Tibial nerve (tissue), 4 donors: ENCODE measurements at places on chromosomes 1 and 21. TPM values are rescaled to one million over a fixed set of nuclear protein-coding genes. Genes with fewer than 3 reads are reported as not detected.
A peak's percentile ranks its signal among the peaks of the same experiment; 100 is the strongest.

SMPDL3B gene
- not detected for total RNA-seq

DNA sequence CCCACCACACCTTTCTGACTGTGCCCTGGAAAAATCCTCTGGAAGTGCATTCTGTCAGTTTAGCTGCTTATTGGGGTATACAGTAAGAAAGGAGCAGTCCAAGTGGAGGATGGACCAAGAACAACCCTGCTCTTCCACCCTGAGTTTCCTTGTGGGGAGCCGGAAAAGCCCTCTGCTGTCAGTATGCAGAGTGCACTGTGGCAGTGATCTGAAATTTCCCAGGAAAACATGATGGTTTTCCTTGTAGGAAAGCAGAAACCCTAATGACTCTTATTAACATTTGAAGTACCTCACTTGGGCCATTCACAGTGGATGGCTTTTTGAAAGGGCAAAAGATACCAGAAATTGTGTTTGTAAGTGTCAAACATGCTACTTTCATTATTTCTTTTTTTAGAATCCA lies 20.5 kb downstream of the ELAVL4 start:
- H3K4me3 ChIP-seq, result no peak overlapping the region
- no peak overlapping the region for H3K27ac ChIP-seq
- DNase-seq, result no peak
- no peaks in the 10 kb centered on the region for H3K36me3 ChIP-seq
- no peaks in the 10 kb centered on the region for H3K27me3 ChIP-seq
- no peaks in the 10 kb centered on the region for H3K4me1 ChIP-seq

TTC39A gene
- total RNA-seq, result not detected

DNA sequence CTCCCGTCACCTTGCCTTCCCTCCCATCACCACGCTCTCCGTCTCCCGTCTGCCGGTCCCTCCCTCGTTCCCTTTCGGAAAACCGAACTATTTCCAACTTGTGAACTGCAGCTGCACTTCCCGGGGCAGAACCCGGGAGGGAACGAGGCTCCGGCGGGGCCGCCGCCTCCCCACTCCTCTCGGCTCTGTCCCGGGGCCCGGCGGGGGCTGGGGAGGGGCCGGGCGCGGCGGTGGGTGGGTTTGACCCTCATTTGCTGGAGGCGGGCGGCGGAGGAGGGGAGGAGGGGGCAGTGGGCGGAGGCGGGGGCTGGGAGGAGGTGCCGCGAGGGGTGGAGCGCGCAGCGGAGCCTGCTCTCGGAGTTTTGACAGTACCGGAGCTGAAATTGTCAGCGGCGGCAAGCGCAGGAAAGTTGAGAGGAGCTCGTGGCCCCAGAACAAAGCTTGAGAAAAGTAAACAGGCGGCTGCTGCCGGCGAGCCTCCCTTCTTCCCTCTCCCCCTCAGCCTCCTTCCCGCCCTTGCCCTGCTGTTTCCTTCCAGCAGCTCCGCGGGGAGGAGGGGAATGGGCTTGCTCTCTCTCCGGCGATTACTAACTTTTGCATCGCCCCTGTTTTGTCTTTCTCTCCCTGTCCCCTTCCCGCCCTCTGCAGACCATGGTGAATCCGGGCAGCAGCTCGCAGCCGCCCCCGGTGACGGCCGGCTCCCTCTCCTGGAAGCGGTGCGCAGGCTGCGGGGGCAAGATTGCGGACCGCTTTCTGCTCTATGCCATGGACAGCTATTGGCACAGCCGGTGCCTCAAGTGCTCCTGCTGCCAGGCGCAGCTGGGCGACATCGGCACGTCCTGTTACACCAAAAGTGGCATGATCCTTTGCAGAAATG lies 2.9 kb downstream of the LMO4 start:
- no peaks in the 10 kb centered on the region for H3K36me3 ChIP-seq
- no peaks in the 10 kb centered on the region for H3K4me1 ChIP-seq
- peak; percentile 75 for DNase-seq
- peak overlapping the region; percentile 85 for H3K4me3 ChIP-seq

GRCh38 chr21:29654855-29655254 lies 284.9 kb downstream of the GRIK1 start:
- DNase-seq, result no peak
- no peak overlapping the region for H3K27ac ChIP-seq
- H3K4me1 ChIP-seq, result no peaks in the 10 kb centered on the region
- H3K4me3 ChIP-seq, result no peak overlapping the region
- no peaks in the 10 kb centered on the region for H3K36me3 ChIP-seq

DNA sequence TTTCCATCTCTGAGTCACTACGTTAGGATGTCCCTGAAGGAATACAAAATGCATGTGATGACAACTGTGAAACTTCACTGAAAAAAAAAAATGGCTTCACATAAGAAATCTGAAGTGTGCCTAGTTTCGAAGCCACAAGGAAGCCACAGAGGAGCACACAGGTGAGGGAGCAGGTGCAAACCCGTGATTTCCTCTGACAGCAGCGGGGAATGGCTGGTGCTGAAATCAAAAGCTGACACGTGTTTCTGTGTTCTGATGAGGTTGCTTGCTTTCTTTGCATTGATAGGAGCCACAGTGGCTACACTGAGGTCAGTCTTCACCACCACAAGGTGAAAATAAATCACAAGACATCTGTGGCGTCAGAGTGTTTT lies 105.7 kb upstream of the TLR5 start:
- H3K36me3 ChIP-seq, result no peaks in the 10 kb centered on the region
- no peak overlapping the region for H3K27ac ChIP-seq
- H3K27me3 ChIP-seq, result no peaks in the 10 kb centered on the region
- no peak overlapping the region for H3K4me3 ChIP-seq

- no peaks in the 10 kb centered on the region for H3K4me1 ChIP-seq
- no peak for DNase-seq
- H3K27me3 ChIP-seq, result no peaks in the 10 kb centered on the region
- no peak overlapping the region for H3K4me3 ChIP-seq
- no peak overlapping the region for H3K27ac ChIP-seq
- no peaks in the 10 kb centered on the region for H3K36me3 ChIP-seq
Measured at GRCh38 chr1:83637586-83637985, 361.3 kb downstream of the TTLL7 start.

TRIM67 gene
- total RNA-seq, result not detected

OR2G6 gene
- total RNA-seq, result not detected

RAB4A gene
- 23.3 TPM for total RNA-seq

DNA sequence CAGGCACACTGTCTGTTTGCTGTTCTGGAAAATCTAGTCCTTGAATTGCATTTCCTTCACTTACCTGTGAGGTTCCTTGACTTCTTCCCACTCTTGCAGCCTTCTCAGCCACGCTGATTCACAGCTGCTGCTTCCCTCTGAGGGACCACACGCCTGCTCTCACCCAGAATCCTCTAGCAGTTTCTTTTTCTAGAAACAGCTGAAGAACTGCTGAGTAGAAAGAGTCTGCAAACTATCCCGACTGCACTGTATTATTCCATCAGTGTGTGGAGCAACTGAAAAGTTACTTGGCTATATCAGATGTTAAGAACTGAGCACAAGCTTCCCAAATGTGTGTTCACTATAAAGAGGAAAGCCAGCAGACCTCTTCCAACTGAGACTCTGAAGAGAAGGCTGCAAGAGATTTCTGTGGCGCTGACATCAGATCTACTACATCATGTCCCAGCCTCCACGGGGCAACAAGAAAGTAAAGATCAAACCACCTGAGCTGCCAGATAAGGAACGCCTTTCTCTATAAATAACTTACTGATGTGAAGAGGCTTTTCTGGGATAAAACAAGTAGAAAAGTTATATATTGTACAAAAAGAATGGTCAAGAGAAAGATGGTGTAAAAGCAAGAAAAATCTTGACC lies 226.6 kb downstream of the RERE start:
- H3K27ac ChIP-seq, result no peak overlapping the region
- H3K27me3 ChIP-seq, result no peaks in the 10 kb centered on the region
- H3K4me1 ChIP-seq, result no peaks in the 10 kb centered on the region

DNA sequence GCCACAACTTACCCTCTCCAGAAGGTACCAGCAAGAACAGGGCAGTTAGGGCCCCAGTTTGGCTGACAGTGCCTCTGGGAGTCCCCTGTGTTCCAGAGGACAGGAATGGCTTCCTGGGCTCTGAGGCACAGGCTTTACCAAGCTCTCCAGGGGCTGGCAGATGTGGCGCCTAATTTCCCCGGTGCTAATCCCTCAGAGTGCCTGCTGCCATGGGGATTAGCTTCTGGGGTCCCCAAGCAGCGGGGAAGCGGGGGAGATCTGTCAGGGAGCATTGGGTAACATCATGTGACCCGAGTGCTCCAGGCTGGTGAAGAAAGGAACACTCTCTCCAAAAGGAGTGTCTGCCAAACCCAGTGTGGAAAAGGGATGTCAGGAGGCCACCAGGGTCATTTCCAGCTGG lies at the start of gene LACTBL1:
TSS of gene LACTBL1 (minus strand) at position 107 of the 400 bp plus-strand sequence. CDS start 550 bp downstream, outside the sequence.
- no peaks in the 10 kb centered on the region for H3K4me1 ChIP-seq
- no peaks in the 10 kb centered on the region for H3K27me3 ChIP-seq
- H3K4me3 ChIP-seq, result no peak within 1 kb of the TSS
- no peak within 1 kb of the TSS for H3K27ac ChIP-seq

- H3K36me3 ChIP-seq, result no peaks in the 10 kb centered on the region
- H3K27me3 ChIP-seq, result no peaks in the 10 kb centered on the region
- no peaks in the 10 kb centered on the region for H3K4me1 ChIP-seq
- H3K27ac ChIP-seq, result no peak overlapping the region
- DNase-seq, result no peak
Measured at GRCh38 chr1:172640111-172640510, 18.8 kb upstream of the FASLG start.

IPO9 gene
- 16.7 TPM for total RNA-seq

RBM11 gene
- total RNA-seq, result 8.8 TPM

ZNF648 gene
- 0.84 TPM for total RNA-seq

- no peaks in the 10 kb centered on the region for H3K36me3 ChIP-seq
- no peak overlapping the region for H3K27ac ChIP-seq
- DNase-seq, result no peak
- H3K4me3 ChIP-seq, result no peak overlapping the region
- no peaks in the 10 kb centered on the region for H3K4me1 ChIP-seq
- no peaks in the 10 kb centered on the region for H3K27me3 ChIP-seq
Measured at GRCh38 chr1:186739515-186739914, 59.3 kb upstream of the PTGS2 start.

DNA sequence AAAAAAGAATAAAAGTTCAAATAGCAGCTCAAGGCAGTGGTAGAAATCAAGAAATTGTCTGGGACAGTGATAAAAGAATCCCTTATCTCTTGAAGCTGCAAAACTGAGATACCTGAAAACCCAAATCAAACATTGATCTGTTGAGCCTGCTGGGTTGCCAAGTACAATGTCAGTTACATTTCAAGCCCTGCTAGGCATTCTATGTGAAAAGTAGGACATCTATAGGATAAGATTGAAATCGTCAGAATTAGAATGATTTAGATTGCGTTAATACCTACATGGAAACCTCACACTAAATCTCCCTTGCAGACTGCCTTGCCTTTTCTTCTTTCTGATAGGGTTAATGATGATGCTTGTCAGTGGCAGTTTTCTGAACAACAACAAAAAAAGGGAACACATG lies 1684.4 kb upstream of the B3GALT2 start:
- H3K4me3 ChIP-seq, result no peak overlapping the region
- DNase-seq, result no peak
- no peak overlapping the region for H3K27ac ChIP-seq
- H3K36me3 ChIP-seq, result no peaks in the 10 kb centered on the region
- no peaks in the 10 kb centered on the region for H3K27me3 ChIP-seq

GRCh38 chr1:26158908-26159742 lies at the start of gene FAM110D:
Gene FAM110D (plus strand): TSS chr1:26159079. CDS start chr1:26161292, 2,213 bp downstream.
- no peak within 1 kb of the TSS for H3K27ac ChIP-seq
- H3K27me3 ChIP-seq, result no peaks in the 10 kb centered on the region
- DNase-seq, result no peak
- H3K36me3 ChIP-seq, result no peaks in the 10 kb centered on the region

- H3K4me1 ChIP-seq, result peaks cover 21% of the 10 kb centered on the region
- H3K27me3 ChIP-seq, result peaks cover 4% of the 10 kb centered on the region
- no peak overlapping the region for H3K4me3 ChIP-seq
- peak overlapping the region; percentile 67 for H3K27ac ChIP-seq
- DNase-seq, result no peak
Measured at GRCh38 chr1:6510493-6510892, 19.0 kb upstream of the PLEKHG5 start.
